Cortex of kidney (tissue), 1 donor: ENCODE measurements at places on chromosomes 5 and 9.

DNA sequence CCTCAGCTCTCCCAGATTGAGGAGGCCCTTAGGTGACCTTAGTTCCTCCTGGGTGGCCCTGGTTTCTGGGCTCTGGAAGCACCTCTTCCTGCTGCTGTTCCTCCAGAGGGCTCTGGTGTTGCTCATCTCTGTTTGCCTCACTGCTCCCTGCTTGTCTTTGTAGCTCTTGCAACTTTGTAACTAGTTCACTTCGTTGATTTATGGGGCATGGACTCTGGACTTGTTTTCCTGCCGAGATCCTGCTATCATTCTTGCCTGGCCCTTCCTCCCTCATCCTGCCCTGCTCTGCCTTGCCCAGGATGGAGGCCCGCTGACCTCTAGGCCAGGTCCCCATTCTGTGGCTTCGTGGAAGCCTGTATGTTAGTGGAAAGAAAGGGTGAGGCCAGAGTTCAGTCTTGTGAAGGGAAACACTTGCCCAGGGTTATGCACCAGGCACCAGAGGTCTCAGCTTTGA lies 169.3 kb downstream of the MACROH2A1 start:
- DNase-seq: no peak

DNA sequence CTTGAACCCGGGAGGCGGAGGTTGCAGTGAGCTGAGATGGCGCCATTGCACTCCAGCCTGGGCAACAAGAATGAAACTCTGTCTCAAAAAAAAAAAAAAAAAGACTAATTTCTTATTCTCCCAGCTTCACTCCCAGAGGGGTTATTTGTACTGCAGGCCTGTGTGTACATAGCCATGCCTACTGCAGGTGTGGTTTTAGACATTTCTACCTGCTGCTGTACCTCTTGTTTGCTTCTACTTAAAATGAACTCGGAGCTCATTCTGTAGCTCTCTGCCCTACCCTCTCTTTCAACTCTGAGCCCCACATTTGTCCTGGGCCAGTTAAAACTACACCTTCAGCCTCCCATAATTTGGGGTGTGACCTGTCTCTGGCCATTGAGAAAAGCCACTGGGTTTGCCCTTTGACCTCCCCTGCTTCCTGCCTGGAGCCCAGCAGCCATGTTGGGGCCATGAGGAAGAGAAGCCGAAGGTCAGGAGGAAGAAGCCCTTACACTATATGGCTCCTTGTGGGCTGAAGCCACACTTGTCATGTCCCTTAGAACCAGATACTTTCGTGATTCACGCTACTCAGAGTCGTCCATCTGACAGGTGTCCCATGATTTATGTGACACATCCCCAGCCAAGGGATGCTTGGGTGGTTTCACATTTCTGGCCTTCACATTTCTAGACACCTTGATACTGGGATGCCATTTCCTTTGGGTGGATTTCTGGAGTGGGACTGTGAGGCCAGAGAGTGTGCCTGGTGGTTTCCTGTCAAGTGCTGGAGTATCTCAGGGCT lies 9.4 kb upstream of the CARD19 start:
- no peak for DNase-seq

- no peak for DNase-seq
Measured at GRCh38 chr9:14935106-14935751, 25.0 kb upstream of the FREM1 start.

- no peak for DNase-seq
Measured at GRCh38 chr9:27473111-27473529, 51.0 kb upstream of the IFNK start.

DNA sequence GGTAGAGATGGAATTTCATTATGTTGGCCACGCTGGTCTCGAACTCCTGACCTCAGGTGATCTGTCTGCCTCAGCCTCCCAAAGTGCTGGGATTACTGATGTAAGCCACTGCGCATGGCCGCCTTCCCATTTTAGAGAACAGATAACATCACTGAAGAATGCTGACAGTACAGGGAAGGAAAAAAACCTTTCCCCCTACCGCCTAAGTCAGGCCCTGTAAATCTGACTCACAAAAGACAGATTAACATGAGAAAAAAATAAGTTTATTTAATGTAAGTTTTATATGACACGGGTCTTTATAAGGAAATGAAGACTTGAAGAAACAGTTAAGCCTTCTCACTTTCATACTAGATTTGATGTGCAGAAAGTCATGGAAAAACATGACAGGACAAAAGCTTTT lies 227.2 kb upstream of the ZNF608 start:
- no peak for DNase-seq

DNA sequence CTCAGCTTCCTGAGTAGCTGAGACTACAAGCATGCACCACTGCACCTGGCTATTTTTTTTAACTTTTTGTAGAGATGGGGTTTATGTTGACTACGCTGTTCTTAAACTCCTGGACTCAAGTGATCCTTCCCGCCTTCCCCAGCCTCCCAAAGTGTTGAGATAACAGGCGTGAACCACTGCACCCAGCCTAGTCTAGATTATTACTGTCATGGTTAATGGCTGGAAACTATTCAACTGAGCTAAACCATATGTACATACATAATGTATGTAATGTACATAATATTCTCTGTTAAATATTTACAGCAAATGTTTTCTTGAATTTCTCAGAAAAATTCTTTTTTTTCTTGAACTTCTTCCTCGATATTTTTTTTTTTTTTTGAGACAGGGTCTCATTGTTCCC lies 21.3 kb downstream of the PPP2CA start:
- DNase-seq: no peak

GRCh38 chr9:92100237-92100911 lies 14.8 kb downstream of the SPTLC1 start:
- no peak for DNase-seq

DNA sequence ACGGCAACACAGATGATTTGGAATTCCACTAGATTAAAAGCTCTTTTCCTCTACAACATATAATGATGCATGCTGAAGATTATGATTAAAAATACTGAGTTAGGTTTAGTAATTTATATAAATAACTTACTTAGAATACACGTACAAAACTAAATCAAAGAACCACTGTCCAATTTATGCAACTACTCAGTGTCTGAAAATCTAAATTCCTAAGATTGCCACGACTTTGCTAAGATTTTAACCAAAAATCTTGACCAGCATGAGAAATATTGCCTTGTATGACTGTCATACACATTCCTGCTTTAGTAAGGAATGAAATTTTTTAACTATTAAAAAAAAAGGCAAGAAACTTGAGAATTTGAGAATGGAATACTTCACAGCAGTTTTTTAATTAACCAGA lies 292.4 kb downstream of the ZNF608 start:
- no peak for DNase-seq

DNA sequence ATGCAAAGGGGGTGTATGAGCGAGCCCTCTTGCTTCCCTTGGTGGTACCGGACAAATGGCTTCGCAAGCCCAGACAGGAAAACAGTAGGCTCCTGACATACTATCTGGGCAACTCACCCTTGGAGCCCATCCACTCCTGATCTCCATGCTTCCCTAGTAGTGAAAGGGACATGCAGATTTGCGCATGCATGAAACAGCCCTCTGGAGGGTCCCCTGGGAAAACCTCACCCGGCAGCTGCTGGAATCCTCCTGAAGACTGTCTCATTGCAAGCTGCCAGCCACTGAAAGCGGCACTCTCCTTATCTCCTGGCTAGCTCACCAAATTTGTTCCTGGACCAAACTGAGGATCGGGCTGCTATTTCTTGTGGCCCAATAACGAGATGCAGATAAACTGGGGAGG lies 10.2 kb downstream of the ZNF169 start:
- no peak for DNase-seq

DNA sequence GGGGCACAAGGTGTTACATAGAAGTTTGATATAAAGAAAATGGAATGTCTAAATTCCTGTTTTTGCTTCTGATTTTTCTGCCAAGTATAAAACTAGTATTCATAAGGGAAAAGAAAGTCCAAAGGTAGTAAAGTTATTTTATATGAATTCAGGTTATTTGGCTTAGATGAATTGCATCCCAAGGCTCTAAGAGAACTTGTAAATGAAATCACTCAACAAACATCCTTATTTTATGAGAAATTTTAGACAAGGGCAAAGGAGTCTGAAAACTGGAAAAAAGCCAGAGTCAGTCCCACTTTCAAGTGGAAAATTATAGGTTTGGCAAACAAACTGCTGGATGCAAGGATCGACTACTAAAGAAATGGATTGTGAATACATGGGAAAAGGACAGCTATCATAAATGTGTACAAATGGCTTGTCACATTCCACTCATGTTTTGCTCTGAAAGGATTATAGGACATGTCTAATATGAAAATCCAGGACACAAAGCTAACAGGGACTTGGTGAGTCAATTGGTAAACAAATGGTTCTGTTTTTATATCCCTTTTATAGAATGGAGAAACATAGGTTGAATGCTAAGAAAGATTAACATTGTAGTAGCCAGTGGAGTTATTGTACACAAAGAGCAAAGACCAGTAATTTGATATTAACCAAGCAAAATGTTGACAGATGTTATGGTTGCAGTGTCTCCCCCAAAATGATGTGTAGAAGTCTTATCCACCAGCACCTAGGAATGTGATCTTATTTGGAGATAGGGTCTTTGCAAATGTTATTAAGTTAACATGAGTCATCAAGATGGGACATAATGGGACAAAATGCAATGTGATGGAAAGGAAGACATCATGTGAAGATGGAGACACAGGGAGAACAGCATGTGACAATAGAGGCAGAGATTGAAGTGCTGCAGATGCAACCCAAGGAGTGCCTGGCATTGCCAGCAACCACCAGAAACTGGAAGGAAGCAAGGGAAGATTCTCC lies 495.7 kb downstream of the TLE1 start:
- no peak for DNase-seq

DNA sequence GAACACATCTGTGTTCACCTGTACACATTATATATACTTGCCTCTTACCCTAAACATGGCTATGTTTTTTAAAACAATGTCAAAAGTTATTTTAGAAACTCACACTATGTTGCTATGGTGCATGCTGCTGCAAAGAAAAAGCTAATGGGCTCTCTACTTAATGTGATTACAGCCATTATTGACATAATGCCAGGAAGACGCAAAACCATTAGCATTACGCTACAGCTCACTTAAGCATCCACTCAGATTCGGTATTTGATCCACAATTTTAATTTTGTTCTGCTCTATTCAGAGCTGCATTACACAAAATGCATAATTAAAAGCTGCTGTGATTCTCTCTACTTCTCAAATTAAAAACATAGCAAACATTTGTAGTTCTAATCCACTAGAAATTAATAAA lies 395.2 kb downstream of the BNC2 start:
- DNase-seq: no peak

DNA sequence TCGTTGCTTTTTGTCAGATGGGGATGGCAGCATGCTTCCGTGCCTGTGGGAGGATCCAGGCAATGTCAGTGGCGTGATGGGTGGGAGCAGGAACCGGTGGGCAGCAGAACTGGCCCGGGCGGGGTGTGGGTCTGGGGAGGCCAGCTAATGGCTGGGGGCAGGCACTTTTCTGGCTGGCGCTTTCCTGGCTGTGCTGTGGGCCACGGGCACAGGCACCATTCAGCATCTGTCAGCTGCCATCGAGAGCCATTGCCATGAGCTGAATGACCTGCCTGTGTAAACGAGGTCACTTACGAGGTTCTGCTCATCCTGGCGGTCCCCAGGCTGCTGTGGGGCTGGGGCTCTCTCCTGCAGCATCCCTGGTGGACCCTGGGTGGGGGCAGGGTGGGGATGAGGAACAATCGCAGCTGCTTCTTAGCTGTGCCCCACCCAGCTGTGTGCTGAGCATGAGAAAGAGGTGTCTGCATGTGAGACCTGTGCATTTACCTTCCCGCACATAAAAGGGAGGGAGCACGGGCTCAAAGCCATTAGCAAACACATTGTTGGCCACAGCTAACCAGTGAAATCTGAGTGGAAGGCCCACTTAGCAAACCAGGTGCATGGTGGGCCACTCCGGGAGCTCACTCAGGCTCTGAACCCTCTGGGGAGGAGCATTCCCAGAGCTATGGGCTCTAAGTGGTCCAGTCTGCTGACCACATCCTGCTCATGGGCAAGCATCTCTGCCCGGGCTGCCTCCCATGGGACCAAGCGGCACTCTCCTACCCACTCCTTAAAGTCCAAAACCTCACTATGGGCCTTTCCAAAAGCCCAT lies 41.3 kb upstream of the OLFM1 start:
- DNase-seq: no peak

DNA sequence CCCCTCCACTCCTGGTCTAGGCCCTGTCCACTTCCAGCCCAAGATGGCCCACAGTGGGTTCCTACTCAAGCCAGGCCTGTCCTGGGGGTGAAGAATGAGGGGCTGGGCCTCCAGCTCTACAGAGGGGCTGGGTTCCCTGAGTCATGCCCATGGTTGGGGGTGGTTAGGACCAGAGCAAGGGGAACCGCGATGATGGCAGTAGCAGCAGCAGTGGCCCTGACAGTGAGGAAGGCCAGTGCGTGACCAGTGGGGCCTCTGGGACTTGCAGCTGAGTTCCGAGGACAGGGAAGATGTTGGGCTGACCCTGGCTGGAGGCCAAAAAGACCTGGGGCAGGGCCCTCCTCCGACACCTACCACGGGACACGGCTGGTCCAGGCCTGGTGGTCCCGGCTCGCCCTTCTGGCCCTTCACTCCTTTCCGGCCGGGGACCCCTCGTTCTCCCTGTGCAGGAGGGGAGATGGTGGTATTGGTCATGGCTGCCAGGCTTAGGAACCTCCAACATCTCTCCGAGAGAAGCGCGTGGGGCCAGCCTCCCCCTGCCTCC lies 9.2 kb upstream of the PHYKPL start:
- DNase-seq: no peak

- DNase-seq: no peak
Measured at GRCh38 chr5:167511276-167511675, 780.2 kb upstream of the WWC1 start.

DNA sequence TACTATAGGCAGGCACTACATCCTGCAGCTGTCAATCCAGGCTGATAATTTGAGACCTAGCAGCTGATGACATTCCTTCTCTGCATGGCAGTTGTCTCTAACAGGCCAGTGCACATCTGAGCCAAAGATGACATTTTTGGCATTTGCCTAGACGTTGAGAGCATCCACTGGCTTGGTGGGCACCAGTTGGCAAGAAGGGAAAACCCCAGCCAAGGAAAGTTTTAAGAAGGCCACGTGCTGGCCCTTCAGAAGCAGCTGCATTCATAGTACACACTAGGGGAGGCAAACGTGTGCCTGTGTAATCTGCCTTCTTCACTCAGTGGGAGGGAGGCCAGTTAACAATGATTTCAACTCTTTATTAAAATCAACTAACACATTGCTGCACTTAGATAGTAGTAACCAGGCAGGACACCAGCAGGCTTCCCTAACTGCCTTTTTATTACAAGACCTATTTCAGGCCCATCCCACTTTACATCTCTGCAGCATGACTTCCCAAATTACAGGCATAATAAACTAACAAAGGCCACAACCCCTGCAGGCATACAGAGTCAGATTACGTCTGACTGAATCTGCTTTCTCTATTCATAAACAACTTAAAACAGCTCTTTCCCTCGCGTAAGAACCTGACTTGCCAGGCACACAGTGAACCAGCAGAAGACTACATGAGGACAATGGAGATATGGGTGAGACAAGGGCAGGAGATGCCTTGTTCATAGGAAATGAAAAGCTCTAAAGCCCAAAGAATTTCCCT lies 576.3 kb downstream of the PDE4D start:
- no peak for DNase-seq

- DNase-seq: no peak
Measured at GRCh38 chr9:95496687-95497086, 20.1 kb downstream of the PTCH1 start.

- no peak for DNase-seq
Measured at GRCh38 chr5:17720071-17720470, 85.8 kb downstream of the TAF11L14 start.

GRCh38 chr5:54251981-54252380 lies 58.4 kb downstream of the ARL15 start:
- no peak for DNase-seq

GRCh38 chr5:73943397-73943796 lies 317.4 kb downstream of the ARHGEF28 start:
- no peak for DNase-seq
